ENCODE measurements at places on chromosomes 7 and 10.
A peak's percentile ranks its signal among the peaks of the same experiment; 100 is the strongest.

DNA sequence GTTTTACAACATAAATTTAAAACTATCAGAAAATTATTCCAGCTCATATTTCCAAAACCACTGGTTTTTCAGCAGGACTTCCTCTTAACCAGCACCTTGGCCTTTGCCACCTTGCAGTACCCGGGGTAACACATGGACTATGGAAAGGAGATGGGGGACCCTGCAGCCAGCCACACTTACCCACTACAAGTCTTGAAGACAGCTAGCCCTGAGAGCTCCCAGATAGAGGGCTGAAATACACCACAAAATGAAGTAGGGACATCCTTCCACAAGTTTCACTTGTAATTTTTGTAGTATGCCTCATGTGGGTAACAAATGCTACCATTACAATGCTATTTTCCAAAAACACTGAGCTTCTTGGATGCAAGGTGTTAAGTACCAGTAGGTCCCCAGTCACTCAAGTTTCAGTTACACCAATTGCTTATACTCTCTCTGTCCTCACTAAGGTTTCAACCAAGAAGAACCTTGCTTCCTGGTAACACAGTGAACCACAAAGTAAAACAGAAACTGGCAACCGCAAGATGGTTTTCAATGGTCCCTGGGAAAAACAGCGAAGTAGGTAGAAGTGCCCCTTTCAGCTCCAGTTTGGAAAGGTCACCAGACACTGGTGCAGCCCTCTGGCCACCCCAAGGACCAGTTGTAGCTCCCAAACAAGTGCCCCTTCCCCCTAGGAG, 110.9 kb downstream of the SGMS1 start:
- peaks cover 34% of the 10 kb centered on the region for H3K4me1 ChIP-seq
- peaks cover 12% of the 10 kb centered on the region for H3K36me3 ChIP-seq
- DNase-seq, result no peak
- no peak overlapping the region for H3K27ac ChIP-seq

GRCh38 chr7:69605546-69605945, 7.3 kb downstream of the AUTS2 start:
- peaks cover 3% of the 10 kb centered on the region for H3K4me1 ChIP-seq
- DNase-seq, result no peak
- no peaks in the 10 kb centered on the region for H3K27me3 ChIP-seq
- H3K27ac ChIP-seq, result no peak overlapping the region

GRCh38 chr7:2611401-2611800, 20.4 kb upstream of the TTYH3 start:
- no peak for DNase-seq
- no peaks in the 10 kb centered on the region for H3K36me3 ChIP-seq
- no peak overlapping the region for H3K4me3 ChIP-seq

DNA sequence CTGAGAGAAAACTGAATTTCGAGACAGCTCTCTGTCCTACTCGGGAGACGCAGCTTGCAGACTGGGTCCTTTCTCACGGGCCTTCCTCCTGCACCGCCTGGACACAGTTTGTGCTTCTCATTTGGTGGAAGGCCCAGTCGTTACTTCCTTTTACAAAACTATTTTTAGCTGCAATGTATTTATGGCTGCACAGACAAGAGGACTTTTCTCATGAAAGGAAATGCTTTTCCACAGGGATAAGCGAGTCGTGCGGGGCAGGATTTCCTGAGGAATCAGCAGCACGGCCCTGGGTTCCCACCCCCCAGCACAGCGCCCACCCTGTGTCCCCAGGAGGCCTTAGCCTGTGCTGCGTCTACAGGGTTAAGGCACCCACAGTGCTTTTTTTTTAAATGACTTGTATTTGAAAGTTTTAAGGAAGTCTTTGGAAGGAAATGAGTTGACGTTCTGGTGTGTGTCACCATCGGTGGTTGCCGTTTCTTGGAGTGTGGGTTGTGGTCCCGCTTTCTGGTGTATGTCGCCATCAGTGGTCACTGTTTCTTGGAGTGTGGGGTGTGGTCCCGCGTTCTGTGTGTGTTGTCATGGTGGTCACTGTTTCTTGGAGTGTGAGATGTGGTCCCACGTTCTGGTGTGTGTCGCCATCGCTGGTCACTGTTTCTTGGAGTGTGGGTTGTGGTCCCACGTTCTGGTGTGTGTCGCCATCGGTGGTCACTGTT, 50.9 kb downstream of the INPP5A start:
- peak; percentile 36 for DNase-seq
- peaks cover 45% of the 10 kb centered on the region for H3K4me1 ChIP-seq
- H3K4me3 ChIP-seq, result peak overlapping the region; percentile 83
- no peaks in the 10 kb centered on the region for H3K27me3 ChIP-seq
- H3K36me3 ChIP-seq, result peaks cover 8% of the 10 kb centered on the region

DNA sequence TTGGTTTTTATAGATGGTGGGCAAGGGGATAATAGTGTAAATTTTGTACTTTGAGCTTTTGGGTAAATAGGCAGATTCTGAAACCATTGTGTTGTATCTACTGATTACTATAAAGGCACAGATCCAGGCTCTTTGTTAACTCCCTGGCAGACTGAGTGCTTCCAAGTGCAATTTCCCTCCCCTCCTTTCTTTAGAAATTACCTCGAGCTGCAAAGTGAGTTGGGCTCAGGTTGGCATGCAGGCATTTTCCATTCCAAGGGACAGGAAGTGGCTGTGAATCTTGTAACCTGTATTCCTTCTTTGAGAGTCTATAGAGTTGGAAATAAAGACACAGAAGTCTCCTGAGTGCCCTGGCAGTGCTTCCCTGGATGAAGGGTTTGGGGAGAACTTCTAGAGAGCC, 494.2 kb upstream of the GALNT17 start:
- H3K4me3 ChIP-seq, result no peak overlapping the region
- peaks cover 11% of the 10 kb centered on the region for H3K36me3 ChIP-seq
- H3K4me1 ChIP-seq, result no peaks in the 10 kb centered on the region
- no peak for DNase-seq
- H3K27me3 ChIP-seq, result no peaks in the 10 kb centered on the region

DNA sequence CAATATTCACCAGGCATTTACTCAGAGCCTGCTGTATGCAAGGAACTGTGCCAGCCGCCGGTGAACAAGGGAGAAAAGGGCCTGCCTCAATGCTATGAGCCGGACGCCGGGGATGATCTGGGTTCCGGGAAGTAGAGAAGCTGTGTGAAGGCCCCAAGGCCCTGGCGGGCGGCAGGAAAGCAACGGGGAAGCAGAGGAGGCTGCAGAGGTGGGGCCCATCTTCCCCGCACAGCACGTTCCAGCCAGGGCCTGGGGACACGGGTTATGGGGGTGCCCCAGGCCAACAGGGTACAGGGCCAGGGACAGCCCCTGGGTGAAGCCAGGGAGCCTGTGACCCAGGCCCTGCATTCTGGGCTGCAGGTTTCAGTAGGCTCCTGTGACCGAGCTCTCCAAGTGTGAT, 179.3 kb downstream of the MAD1L1 start:
- DNase-seq, result no peak
- no peak overlapping the region for H3K4me3 ChIP-seq
- H3K27me3 ChIP-seq, result no peaks in the 10 kb centered on the region
- peaks cover 9% of the 10 kb centered on the region for H3K4me1 ChIP-seq

GRCh38 chr7:47254081-47254977, 327.6 kb downstream of the TNS3 start:
- no peaks in the 10 kb centered on the region for H3K27me3 ChIP-seq
- DNase-seq, result peak; percentile 83
- peak overlapping the region; percentile 7 for H3K27ac ChIP-seq
- H3K4me3 ChIP-seq, result peak overlapping the region; percentile 88

- H3K4me1 ChIP-seq, result peaks cover 20% of the 10 kb centered on the region
- H3K27ac ChIP-seq, result no peak overlapping the region
- peaks cover 3% of the 10 kb centered on the region for H3K36me3 ChIP-seq
- DNase-seq, result no peak
Measured at GRCh38 chr10:7872041-7872442, 53.7 kb downstream of the TAF3 start.

DNA sequence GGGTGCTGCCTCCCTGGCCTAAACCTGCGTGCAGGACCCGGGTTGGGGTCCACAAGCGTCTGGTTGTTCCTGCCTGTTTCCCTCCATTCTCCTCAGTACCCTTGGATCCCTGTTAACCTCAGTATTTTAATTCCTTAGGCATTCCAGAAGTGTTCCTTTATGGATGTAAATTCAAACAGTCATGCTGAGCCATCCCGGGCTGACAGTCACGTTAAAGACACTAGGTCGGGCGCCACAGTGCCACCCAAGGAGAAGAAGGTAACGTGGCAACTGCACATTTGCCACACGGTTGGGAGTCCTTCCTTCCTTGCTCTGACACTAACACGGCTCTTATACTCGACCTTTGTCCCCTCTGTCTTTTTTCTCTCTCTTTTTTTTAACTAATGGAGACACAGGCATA, 187.1 kb downstream of the ARHGAP21 start:
- H3K36me3 ChIP-seq, result no peaks in the 10 kb centered on the region
- H3K27ac ChIP-seq, result no peak overlapping the region
- no peak overlapping the region for H3K4me3 ChIP-seq
- no peaks in the 10 kb centered on the region for H3K4me1 ChIP-seq
- no peak for DNase-seq

GRCh38 chr10:102802920-102803534, 34.2 kb downstream of the CYP17A1 start:
- no peaks in the 10 kb centered on the region for H3K27me3 ChIP-seq
- H3K36me3 ChIP-seq, result peaks cover 25% of the 10 kb centered on the region
- no peak for DNase-seq

- DNase-seq, result no peak
- H3K27ac ChIP-seq, result no peak overlapping the region
- H3K4me3 ChIP-seq, result no peak overlapping the region
Measured at GRCh38 chr7:64755865-64756264, 38.4 kb upstream of the ZNF138 start.

DNA sequence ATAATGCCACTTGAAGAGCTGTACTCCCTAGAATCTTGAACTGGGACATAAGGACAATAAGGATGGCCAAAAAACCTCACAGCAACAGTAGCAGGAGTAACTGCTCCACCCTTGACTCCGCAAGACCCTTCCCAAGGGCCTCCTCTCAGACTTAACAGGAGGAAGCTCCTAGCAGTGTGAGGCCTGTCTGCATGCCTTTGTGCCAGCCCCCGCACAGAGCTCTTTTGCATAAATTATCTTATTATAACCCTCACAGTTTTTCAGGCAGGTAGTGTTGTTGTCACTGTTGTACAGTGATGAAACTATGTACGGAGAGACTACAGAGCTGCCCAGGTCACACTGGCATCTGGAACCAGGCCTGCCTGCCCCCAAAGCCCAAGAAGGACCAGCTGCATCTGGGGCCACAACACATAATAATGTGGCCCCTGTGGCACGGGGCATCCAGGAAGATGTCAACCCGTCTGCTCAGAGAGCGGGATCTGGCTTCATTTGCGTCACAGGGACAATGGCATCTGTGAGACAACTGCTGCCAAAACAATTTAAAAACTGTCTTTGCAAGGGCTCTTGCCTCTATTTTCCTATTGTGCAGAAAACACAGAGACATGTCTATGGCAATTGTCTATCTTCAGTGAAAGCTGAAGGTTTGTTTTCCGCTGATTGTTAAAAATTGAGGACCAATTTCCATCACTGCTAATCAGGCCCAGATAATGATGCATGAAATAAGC, 249.3 kb upstream of the GRB10 start:
- H3K4me1 ChIP-seq, result no peaks in the 10 kb centered on the region
- H3K27me3 ChIP-seq, result no peaks in the 10 kb centered on the region
- H3K27ac ChIP-seq, result no peak overlapping the region
- H3K4me3 ChIP-seq, result no peak overlapping the region
- H3K36me3 ChIP-seq, result no peaks in the 10 kb centered on the region

DNA sequence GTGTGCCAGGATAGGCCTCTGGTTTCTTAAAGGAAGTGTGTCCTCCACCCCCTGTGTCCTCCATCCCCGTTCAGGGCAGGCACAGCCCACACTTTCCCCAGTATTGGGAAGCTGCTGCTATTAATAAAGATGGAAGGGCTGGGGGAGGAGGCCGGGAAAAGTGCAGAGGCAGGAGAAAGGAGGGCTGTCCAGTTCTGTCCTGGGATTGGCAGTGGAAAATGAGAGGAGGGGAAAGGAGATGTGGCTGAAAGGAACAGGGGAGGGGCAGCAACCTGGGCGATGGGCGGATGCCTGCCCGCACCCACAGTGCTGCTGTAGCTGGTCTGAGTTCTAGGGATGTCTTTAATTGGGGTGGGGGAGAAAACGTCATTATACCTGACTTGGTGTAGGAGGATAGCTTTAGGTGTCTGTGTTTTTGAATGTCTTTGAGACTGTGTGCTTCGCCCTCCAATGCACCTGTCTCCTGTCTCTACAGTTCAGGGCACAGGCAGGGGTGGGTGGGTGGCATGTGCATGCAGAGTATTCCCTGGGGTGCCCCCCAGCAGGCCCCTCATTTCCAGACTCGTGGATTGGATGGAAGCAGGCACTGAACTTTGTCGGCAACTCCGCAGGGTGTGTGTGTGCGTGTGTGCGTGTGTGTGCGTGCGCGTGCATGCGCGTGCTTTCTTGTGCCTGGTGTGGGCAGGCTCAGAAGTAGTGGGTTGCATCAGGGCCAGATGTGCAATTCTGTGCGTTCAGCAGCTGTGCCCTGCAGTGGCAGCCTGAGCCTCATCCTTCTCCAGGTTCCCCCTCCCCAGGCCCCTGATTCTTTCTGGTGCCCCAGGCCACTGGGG, 2.5 kb downstream of the TRIM8 start:
- H3K27me3 ChIP-seq, result no peaks in the 10 kb centered on the region
- peak overlapping the region; percentile 96 for H3K4me3 ChIP-seq
- H3K27ac ChIP-seq, result peak overlapping the region; percentile 97
- H3K4me1 ChIP-seq, result peaks cover 49% of the 10 kb centered on the region

DNA sequence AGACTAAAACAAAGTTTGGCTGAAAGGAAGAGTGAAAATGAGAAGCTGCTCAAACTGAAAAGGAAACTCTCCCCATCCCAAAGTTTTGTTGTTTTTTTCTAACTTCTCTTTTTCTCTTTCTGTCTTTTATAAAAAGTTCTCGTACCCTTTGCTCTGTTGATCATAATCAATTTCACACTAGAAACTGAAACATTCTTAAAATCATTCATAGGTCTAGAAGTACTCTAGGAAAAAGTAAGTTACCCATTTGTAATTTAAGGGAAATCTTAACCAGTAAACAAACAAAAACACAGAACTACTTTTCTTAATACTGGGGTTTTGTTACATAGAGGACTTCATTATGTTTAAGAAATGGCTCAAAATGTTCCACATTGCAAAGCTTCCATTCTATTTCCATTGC, 339.8 kb downstream of the SEMA3D start:
- H3K4me3 ChIP-seq, result no peak overlapping the region
- H3K27ac ChIP-seq, result no peak overlapping the region
- no peaks in the 10 kb centered on the region for H3K4me1 ChIP-seq
- no peaks in the 10 kb centered on the region for H3K27me3 ChIP-seq
- H3K36me3 ChIP-seq, result no peaks in the 10 kb centered on the region
- no peak for DNase-seq

- no peaks in the 10 kb centered on the region for H3K27me3 ChIP-seq
- no peak for DNase-seq
- no peak overlapping the region for H3K27ac ChIP-seq
- H3K4me1 ChIP-seq, result peaks cover 40% of the 10 kb centered on the region
- no peak overlapping the region for H3K4me3 ChIP-seq
Measured at GRCh38 chr7:91347290-91347689, 83.1 kb downstream of the FZD1 start.

Measured in memory B cell (primary cell).